ENCODE measurements at places on chromosomes 1 and 21.

DNA sequence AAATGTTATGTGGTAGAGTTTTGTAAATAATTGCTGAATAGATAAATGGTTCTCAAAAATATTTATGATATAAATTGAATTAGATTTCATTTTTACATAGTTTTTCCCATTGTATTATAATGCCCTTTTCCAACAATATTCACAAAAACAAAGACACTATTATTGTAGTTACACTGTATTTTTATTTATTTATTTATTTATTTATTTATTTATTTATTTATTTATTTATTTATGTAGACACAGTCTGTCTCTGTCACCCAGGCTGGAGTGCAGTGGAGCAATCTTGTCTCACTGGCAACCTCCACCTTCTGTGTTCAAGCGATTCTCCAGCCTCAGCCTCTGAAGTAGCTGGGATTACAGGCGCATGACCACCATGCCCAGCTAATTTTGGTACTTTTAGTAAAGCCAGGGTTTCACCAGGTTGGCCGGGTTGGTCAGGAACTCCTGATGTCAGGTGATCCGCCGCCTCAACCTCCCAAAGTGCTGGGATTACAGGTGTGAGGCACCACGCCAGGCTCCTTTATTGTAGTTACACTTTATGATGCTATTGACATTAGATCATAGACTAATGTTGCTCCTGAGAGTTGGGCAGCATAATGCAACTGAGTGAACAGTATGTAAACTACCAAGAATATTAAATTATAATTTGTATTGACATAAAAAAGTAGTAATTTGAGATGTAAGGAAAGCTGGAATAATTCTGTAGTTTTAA is 1430.0 kb upstream of the PRMT6 start:
- no peak for DNase-seq

DNA sequence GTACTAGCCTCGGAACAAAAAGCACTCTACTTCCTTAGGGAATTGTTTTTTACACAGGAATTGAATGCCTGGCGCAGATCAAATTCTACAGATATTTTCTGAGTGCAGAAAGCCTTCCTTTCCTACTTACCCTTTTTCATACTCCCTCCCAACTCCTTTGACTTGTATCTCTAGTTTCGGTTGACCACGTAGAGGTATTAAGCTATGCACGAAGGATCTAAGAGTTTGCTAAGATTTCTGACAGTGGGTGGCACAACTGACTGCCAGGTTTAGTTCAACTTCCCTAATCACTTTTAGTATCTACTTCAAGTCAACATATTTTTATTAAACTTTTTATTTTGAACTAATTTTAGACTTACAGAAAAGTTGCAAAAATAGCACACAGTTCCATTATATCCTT is 5.0 kb downstream of the TOR1AIP2 start:
- DNase-seq: no peak

- no peak for DNase-seq
Measured at GRCh38 chr21:33283203-33283602, 17.0 kb downstream of the IL10RB start.

DNA sequence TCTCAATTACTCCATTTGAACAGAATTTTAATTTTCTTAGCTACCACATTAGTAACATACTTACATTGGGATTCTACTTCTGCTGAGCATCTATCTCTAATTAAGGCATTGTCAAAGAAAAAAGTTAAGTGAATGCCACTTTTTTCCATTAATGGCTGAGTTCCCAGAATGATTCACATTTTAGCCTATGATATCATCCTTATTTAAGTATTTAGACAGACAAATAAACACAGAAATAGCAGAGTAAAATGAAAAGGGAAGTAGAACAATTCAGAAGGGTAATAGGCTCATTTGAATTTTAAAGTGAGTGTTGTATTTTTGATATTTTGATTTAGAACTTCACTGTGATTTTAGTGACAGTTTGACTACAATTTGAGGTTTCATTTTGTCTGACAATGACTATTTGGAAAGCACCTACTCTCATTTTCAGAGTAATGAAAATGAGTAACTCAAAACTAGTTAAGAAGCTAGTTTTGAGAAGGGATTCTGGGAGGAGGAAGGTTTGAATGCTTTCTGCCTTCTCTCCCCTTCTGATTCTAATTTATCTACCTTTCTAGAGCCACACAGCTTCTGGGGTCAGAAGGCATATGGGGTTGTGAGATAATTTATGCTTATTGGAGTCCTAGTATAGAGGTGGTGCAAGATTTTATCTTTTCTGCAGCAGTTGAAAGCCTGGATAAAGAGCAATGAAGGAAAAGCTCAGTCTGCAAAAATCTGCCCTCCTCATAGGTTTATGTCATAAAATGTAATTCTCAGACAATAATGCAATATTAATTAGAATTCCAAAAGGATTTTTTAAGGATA is 15.5 kb downstream of the LYPLAL1 start:
- no peak for DNase-seq

GRCh38 chr1:218344814-218345672 is at the start of gene TGFB2:
Gene TGFB2 (plus strand): TSS chr1:218345336. CDS start chr1:218346702, 1,366 bp downstream.
- DNase-seq: no peak

- no peak for DNase-seq
Measured at GRCh38 chr1:244054924-244055263, 3.8 kb downstream of the ZBTB18 start.

DNA sequence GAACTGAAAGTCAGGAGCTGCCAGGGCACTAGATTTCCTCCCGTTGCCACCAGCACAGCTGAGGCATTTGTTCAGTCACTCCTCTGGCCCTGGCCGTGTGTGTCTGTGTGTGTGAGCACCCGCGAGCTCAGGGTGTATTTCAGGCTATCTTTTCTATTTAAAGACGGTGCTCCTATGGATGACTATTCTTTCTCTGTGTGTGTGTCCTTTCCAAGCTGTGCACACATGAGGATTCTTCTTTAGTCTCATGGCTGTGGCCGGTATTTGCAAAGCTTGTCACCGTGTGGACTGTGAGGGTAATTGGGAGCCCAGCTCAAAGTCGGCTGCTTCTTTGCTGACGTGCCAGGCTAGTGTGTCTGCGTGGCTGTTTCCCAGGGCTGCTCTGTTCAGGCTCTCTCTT is 3.0 kb upstream of the KCND3 start:
- no peak for DNase-seq

All from T-cell (primary cell).